ENCODE measurements at places on chromosomes 1 and 21.

GRCh38 chr21:34548781-34549376 lies 36.9 kb upstream of the KCNE1 start:
- no peak for DNase-seq

DNA sequence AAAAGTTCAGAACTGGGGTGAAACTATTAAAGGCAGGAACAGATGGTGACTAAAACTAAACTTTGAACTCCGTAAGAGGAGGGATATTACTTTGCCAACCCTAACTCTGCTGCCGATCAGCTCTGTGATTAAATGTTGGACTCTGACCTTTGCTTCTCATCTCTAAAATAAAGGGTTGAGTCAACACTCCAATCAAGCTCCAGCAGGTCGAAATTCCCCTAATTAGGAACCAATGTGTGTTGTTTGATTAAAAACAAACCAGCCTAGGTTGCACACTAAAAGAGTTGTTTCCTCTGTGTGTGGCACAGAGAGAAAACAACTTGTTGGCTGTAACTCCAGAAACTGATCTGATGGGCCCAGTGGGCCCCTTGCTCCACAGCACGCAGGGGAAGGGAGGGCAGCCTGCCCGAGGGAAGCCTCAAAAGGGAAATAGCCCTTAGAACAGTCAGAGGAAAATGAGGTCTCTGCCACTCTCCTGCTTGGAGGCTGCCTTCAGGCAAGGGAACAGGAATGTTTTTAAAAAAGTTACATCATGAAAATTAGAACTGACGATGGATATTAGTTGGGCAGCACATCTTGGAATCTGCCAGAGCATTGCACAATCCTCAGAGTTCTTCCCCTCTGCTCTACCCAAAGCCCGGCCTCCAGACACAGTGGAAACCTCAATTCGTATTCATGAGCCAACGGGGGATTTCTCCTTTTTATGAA lies 69.3 kb downstream of the KCTD3 start:
- no peak for DNase-seq

- DNase-seq, result no peak
Measured at GRCh38 chr1:9292361-9293240, at the start of gene SPSB1. Gene SPSB1, plus strand, starts transcription at chr1:9292894. Its CDS starts 62,998 bp downstream, at chr1:9355892.

GRCh38 chr1:96804648-96805047 lies 83.1 kb downstream of the PTBP2 start:
- DNase-seq, result no peak

GRCh38 chr21:45970674-45971615 lies 10.6 kb upstream of the COL6A1 start:
- peak; percentile 36 for DNase-seq

GRCh38 chr1:119840745-119841144 lies 29.5 kb upstream of the REG4 start:
- DNase-seq, result no peak

GRCh38 chr1:230940848-230941247 lies 37.8 kb downstream of the TTC13 start:
- no peak for DNase-seq

DNA sequence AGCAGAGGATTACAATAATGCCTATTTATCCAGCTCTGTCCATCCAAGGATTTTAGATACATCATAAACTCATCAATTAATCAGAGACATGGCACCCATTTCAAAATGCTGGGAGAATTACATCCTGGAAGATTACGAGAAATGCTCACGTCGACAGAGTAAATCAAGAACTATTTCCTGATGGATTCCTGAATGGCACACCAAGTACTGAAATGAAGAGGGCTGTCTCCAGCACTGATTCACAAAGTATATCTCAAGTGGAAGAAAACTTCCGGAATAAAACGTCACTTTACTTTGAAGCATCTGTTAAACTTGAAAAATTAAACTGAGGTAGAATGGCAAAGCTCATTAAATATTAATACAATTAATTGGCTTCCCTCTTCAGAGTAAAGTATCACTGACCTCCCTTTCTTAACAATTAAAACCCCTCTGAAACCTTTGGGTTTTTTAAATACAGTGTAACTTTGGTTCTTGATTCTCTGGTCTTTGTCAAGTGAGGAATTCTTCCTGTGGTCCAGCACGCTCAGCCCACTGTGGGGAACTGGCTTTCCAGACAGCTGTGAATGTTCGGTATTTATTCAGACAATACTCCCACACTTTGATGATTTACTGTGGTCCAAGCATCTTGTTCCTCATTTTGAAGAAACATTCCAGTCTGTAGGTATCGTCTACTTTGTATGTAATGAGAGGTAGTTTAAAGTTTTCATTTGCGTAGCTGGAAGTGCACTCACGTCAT lies 288.0 kb downstream of the NFIA start:
- DNase-seq, result no peak

DNA sequence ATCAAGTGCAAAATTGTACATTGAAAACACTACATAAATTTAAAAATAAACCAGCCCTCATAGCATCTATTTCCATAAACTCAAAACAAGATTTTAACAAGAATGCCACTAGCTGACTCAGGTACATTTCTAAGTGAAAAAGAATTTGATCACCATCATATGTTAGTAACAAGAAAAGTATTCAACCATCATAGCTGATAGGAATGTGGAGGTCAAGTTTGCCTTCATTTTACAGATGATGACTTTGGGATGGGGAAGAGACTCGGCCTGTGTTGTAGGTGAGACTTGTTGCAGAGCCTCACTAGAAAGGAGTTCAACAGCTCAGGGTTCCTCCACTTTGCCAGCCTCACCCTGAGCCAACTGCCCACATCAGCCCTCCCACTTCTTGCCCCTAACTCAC lies 318.8 kb upstream of the FAM78B start:
- no peak for DNase-seq

- no peak for DNase-seq
Measured at GRCh38 chr1:222357252-222357651, 190.7 kb downstream of the HHIPL2 start.

DNA sequence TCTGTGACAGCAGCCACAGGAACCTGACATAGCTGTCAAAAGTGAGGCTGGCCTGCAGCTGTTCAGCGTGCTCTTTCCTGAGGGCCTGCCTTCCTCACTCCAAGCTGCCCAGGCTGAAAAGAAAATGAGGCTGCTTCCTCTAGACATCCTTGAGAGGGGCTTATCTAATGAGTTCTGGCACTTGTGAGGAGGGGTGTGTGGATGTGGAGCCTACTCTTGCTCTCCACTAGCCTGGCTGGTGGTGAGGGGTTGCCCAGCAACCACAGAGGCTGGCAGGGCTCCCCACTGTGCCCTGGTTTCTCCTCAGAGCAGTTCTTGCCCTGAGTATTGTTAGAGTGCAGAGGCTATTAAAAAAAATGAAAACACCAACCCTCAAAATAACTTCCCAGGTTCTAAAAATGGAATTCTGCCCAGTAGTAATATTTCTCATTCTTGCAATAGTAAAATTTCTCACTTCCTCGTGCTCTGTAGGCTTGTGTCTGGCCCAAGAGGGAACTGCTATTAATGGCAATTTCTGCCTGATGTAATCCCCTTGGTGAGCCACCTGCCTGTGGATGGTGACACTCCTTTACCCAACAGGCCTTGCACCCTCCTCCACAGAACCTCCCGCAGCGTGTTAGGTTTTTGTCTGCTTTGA lies 52.6 kb upstream of the EPS8L3 start:
- DNase-seq, result no peak

GRCh38 chr21:44352253-44352860 lies 1.1 kb upstream of the TRPM2 start:
- no peak for DNase-seq

GRCh38 chr1:46516200-46516950 lies 26.7 kb downstream of the DMBX1 start:
- DNase-seq, result no peak

GRCh38 chr1:167130829-167131510 lies 37.1 kb downstream of the STYXL2 start:
- no peak for DNase-seq

DNA sequence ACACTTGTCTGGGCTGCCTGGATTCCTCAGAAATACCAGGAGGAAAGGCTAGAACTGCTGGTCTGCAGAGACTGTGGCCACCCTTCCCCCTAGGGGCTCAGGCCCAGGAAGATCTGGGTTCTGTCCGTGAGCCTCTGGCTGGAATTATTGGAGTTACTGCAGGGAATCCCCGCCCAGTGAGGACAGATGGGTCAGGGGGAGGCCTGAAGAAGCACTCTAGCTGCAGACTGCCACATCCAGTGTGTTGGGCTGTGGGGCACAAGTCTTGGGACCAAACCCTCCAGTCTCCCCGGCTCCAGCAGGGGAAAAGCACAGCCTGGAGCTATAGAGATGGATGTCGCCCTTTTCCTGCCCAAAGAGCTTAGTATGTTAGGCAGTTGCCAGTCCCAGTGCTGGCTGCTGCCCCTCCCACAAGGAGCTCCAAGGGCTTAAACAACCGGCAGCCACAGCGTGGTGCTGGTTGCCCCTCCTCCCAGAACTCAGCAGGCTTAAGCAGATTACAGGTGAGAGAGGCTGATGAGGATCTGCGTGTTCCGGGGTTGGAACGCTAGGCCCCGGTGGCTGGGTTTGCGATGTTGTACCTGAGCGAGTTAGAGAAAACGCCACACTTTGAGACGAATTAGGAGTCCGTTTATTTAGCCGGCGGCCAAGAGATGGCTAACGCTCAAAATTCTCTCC lies 255.5 kb upstream of the LRRC7 start:
- no peak for DNase-seq

DNA sequence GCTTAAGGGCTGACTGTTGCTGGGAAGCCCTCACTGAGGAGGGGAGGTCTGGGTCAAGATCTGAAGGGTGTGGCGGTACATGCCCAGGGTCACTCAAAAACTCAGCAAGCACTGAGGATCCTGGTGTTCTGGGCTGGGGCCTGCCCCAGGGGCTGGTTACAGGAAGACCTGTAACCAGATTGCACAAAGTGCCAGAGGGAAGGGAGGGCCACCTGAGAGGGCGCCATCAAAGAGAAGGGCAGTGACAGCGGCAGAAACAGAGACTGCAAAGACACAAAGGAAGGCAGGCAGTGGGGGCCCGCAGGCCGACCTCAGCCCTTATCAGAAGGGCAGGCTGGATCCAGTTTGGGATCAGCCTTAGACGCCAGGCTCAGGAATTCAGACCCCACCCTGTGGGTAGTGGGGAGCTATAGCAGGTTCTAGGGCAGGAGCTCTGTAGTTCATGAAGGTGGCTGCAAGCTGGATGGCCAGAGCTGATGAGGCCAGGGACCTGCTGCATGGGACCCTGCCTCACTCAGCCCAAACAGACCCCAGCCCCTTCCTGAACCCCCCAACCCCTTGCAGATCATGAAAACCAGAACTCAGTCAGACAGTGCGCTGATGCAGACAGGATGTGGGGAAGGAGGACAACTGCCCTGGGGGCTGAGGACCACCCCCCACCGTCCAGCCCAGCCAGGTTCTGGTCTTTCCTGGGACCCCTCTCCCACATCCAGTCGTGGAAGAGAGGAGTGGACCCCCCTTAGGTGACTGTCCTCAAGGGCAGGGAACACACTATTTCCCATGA lies 3.9 kb downstream of the SH2D5 start:
- DNase-seq, result no peak

DNA sequence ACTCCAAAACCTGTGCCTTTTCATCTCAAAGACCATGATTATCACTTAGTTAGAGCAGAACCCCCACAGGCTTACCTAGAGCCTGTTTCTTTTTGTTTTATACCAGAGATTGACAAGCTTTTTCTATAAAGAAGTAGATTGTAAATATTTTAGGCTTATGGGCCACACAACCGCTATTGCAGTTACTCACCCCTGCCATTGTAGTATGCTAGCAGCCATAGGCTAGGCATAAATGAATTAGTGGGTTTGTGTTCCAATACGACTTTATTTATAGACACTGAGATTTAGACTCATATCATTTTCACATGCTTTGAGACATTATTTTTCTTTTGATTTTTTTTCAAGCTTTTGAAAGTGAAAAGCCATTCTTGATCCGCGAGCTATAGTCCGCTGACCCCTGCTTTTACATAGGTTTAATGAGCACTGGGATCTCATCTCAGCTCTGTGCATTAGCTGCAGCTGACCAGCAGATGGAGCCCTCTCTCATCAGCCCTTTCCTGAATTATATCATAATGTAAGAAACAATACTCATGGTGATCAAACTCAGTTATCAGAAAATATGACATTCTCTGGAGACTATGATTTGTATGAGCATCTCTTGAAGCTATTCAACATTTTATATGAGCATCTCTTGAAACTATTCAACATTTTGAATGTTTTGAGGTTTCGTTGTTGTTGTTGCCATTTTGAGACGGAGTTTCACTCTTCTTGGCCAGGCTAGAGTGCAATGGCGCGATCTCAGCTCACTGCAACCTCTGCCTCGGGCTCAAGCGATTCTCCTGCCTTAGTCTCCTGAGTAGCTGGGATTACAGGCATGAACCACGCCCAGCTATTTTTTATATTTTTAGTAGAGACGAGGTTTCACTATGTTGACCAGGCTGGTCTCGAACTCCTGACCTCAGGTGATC lies 111.9 kb upstream of the L1TD1 start:
- DNase-seq, result no peak

- no peak for DNase-seq
Measured at GRCh38 chr1:168792142-168792541, 63.1 kb upstream of the DPT start.

GRCh38 chr1:201309416-201309815 lies 26.1 kb downstream of the PKP1 start:
- DNase-seq, result no peak

DNA sequence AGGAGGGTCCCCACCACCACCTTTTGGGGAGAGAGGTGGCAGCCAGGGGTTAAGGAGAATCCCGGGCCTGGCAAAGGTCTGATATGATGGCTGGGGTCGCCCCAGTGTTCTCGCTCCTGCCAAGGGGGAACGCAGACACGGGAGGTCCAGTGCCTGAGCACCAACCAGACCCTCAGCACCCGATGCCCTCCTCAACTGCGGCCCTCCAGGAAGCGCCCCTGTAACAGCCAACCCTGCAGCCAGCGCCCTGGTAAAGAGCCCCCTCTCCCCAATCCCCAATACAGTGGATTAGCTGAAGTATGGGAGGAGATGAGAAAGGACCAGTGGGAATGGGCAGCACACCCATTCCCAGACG lies 10.4 kb downstream of the ADAMTSL4 start:
- DNase-seq, result no peak

GRCh38 chr1:10918531-10918930 lies 93.9 kb upstream of the TARDBP start:
- DNase-seq, result no peak

GRCh38 chr1:153903841-153904455 lies 18.8 kb downstream of the GATAD2B start:
- no peak for DNase-seq

GRCh38 chr1:233919786-233920185 lies 15.3 kb downstream of the SLC35F3 start:
- no peak for DNase-seq

GRCh38 chr1:66690666-66691381 lies 61.4 kb upstream of the DYNLT5 start:
- DNase-seq, result no peak

GRCh38 chr1:61711969-61712368 lies 13.0 kb downstream of the TM2D1 start:
- DNase-seq, result no peak

- no peak for DNase-seq
Measured at GRCh38 chr1:211601982-211602670, 23.2 kb upstream of the SLC30A1 start.

Measured in stimulated activated CD4-positive, alpha-beta T cell treated with anti-CD3 and anti-CD28 coated beads, Interleukin-1b, Interleukin-23, amount 100 ng/mL, for 24 hours (primary cell).